ENCODE measurements at places on chromosomes 5 and 9. TPM values are rescaled to one million over a fixed set of nuclear protein-coding genes. Genes with fewer than 3 reads are reported as not detected.

The PSAT1 gene
- total RNA-seq, result 0.61 TPM

GRCh38 chr9:112764837-112765236 is 14.3 kb downstream of the SNX30 start:
- DNase-seq, result no peak

DNA sequence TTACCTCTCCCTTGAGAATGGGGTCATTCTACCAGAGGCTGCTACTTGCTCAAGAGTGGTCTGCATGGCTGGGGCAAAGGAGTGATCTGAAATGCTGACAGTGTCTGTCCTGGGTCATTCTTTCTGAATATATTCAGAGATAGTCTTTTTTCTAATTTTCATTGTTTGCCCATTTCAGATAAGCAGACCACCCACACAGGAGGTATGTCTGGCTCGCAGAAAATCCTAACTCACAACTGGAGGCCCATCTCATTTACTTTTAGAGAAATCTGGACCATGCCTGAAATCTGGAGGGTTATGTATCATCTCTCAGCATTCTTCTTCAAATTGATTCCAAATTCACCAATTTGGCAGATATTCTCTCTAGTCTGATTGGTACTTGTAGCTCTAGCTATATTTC is 227.6 kb downstream of the SEC61B start:
- no peak for DNase-seq

- DNase-seq, result no peak
These were observed 326.5 kb downstream of the SH3GL2 start for GRCh38 chr9:17905366-17905765.
